ENCODE measurements at places on chromosomes 7 and 10. TPM values are rescaled to one million over a fixed set of nuclear protein-coding genes. Genes with fewer than 3 reads are reported as not detected.

GRCh38 chr10:12972146-12972545, 29.4 kb downstream of the CCDC3 start:
- H3K4me3 ChIP-seq, result no peak overlapping the region
- no peak for DNase-seq
- no peaks in the 10 kb centered on the region for H3K27me3 ChIP-seq
- H3K4me1 ChIP-seq, result no peaks in the 10 kb centered on the region
- H3K27ac ChIP-seq, result no peak overlapping the region
- no peaks in the 10 kb centered on the region for H3K36me3 ChIP-seq

The PIK3AP1 gene
- 6.6 TPM for total RNA-seq

DNA sequence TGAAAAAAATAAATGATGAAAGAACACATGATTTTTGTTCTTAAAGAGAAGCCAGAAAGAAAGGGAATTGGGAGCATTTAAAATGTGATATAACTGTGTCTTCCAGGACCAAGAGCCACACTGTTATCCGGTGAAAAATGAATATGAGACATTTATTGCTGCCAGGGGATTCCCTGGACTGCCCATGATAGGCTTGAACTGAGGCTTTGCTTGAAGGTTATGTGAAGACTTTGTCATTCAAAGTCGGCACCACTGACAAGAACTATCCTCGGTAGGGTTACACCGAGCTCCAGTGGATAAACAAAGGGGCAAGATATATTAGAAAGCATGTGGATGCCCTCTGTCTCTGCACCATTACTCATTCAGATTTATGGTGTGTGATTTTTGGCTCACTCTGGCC, 125.4 kb upstream of the MINDY3 start:
- no peak overlapping the region for H3K27ac ChIP-seq
- DNase-seq, result no peak
- no peaks in the 10 kb centered on the region for H3K36me3 ChIP-seq

- no peak for DNase-seq
- H3K4me3 ChIP-seq, result no peak overlapping the region
- H3K4me1 ChIP-seq, result peaks cover 50% of the 10 kb centered on the region
- H3K27ac ChIP-seq, result peak overlapping the region; percentile 41
Observed at GRCh38 chr7:29853072-29853471, 46.8 kb downstream of the WIPF3 start.

The FRG2B gene
- not detected for total RNA-seq

- no peaks in the 10 kb centered on the region for H3K27me3 ChIP-seq
- H3K4me3 ChIP-seq, result no peak overlapping the region
- peaks cover 10% of the 10 kb centered on the region for H3K4me1 ChIP-seq
- no peaks in the 10 kb centered on the region for H3K36me3 ChIP-seq
Observed at GRCh38 chr10:99913831-99914235, 95.9 kb downstream of the DNMBP start.

The NODAL gene
- total RNA-seq, result 0.43 TPM

DNA sequence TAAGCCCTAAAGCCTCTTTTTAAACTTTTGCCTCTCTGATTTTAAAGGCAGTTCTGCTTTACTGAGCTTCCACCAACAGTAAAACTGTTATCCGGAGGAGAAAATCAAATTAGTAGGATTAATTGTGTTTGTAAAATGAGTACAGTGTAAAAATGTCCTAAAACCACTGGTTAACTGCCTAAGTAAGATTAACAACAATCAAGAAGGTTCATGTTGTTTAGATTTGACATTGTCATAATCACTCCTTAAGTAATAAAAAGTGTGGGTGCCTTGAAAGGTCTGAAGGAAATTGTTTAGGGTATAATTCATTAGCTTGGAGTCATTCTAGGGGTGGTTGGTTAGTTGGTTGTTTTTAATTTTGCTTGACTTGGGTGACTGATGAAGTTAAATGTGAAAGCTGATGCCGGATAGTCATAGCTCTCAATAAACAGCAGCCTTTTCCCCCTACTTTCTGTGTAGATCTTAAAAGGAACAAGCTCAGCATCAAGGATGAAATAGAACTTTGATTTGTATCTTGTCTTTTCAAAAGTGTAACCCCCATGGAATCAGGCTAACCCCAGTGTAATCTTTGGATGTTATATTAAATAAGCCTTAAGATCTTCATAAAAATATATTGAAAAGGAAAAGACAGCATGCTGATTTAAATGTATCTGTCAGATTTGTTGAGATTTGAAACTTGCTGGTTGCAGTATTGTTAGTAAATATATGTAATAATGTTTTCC, 148.3 kb downstream of the ARID5B start:
- peak overlapping the region; percentile 65 for H3K4me3 ChIP-seq
- no peaks in the 10 kb centered on the region for H3K36me3 ChIP-seq
